Activated gamma-delta T cell treated with anti-CD3 and anti-CD28 coated beads, Interleukin-2, amount 50 U/mL, for 16 hours (primary cell): ENCODE measurements at places on chromosomes 5 and 9.

DNA sequence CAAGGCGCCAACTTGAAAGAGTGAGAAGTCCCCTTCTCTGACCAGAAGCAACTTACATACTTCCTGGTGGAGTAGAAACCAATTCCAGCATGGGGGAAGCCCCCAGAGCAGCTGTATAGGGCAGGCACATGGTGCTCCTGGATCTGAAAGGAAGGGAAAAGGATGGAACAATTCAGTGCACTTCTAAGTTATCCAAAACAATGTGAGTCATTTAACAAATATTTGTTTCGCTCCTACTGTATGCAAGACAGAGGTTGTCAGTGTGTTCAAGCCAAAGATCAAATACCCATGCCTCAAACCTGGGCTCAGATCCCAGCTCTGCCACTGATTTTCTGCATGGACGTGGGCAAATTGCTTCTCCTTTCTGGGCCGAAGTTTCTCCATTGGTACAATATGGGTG, 67.1 kb downstream of the LHX2 start:
- DNase-seq, result no peak

- DNase-seq, result no peak
These were observed 52.5 kb downstream of the AOPEP start for GRCh38 chr9:94779031-94779430.

GRCh38 chr9:91896097-91896496, 53.9 kb downstream of the ROR2 start:
- no peak for DNase-seq

- no peak for DNase-seq
These were observed 7.9 kb downstream of the SLC44A1 start for GRCh38 chr9:105252405-105252756.

DNA sequence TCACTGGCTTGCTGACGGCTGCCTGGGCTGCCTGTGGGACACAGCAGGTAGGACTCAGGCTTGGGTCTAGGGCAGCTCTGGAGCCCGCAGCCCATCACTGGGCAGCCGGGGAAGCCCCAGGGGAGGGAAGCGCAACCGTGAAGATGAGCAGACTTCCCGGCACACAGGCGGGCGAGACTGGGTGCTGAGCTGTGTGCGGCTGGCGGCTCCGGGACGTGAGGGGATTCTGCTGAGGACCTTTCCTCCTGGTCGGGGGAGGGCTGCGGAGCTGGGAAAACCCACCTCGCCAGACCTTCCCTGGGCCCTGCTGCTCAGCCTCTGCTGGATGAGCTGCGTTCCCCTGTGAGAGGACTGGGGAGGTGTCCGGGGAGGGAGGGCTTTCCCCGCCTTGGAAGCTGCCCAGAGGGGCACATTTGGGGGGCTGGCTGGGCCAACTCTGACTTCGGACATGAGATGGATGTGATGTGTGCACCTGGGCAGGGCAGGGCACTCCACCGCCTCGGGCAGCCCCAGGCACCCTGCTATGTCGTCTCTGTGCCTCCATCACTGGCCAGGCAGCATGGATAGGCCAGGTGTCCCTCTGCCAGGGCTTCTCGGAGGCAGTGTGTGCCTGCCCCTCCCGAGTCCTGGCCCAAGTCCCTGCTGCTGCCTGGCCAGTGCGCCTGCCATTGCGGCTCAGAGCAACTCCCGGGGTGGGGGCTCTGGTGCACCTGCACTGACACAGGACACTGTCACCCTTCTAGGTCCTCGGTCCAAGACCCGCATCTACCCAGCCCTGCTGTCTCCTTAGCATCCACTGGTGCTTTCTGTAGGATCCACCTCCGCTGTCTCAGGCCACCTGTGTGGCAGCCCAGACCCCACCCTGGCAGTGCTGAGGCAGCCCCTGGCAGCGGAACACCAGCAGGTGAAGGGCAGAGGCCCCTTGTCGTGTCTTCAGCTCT, 66.4 kb downstream of the COL5A1 start:
- DNase-seq, result no peak

DNA sequence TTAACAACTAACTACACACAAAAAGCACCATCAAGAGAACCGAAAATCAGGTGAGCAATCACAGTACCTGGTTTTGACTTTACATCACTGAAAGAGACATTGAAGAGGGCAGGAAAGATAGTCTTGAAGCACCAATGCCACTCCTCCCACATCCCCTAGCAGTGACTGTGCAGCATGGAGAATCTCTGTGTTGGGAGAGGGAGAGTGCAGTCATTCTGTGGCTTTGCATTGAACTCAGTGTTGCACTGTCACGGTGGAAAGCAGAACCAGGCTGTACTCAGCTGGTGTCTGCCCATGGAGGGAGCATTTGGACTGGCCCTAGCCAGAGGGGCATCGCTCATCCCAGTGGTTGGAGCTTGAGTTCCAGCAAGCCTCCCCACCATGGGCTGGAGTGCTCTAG, 40.4 kb downstream of the C5 start:
- DNase-seq, result no peak

DNA sequence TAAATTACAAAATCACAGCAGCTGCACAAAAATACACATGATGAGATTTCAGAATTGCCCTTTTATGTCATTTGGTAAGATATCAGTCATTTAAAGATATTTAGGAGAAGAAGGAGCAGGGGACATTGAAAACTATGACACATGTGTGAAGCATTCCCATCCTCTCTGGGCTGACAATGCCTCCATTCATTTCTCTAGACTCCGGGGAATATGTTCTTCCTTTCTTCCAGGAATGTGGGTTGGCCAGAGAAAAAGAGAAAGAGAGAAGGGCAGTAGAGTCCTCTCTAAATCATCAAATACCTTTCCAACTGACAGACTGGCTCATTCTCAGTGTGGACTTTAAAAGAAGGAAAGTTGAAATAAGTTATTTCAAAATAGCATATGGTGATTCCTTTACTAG, 205.6 kb upstream of the ADAMTSL1 start:
- no peak for DNase-seq

- no peak for DNase-seq
These were observed 41.6 kb upstream of the SHOC1 start for GRCh38 chr9:111836311-111836710.

DNA sequence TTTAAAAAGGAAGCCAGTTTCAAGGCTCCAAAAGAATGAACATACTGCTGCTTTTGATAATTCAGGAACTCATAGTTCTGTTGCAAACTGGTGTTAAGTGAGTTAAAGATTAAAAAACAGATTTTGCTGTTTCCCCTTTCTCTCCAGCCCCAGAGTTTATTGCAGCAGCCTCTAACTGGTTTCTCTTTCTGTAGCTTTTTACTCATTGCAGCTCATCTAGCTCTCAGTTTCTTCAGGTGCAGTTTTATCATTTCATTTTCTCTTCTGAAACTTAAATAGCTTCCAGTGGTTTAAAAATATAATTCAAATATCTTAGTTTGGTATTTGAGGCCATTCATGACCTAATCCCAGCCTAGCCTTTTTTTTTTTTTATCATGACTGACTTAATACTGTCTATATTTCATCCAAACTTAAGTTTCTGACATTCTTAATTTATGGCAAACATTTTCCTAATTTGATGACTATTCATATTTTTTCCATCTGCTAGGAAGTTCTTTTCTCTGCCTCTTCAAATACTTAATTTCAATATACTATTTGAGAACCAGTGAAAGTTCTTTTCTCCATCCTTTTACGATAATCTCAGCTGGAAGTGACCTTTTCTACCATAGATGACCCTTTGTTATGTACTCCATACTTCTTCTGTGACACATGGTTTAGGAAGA, 252.7 kb upstream of the GRIA1 start:
- no peak for DNase-seq

DNA sequence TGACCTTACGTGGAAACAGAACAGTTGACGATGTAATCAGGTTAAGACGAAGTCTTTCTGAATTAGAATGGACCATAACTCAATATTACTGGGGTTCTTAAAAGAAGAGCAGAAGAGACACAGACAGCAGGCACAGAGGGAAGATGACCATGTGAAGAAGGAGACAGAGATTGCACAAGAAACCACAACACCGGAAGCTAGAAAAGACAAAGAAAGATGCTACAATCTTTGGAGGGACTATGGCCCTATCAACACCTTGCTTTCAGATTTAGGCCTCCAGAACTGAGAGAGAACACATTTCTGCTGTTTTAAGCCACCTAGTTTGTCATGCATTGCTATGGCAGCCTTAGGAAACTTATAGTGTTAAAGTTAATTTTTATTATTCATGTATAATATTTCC, 27.1 kb downstream of the CDH9 start:
- no peak for DNase-seq

- DNase-seq, result no peak
These were observed 319.2 kb downstream of the TRPM3 start for GRCh38 chr9:70802206-70802605.

DNA sequence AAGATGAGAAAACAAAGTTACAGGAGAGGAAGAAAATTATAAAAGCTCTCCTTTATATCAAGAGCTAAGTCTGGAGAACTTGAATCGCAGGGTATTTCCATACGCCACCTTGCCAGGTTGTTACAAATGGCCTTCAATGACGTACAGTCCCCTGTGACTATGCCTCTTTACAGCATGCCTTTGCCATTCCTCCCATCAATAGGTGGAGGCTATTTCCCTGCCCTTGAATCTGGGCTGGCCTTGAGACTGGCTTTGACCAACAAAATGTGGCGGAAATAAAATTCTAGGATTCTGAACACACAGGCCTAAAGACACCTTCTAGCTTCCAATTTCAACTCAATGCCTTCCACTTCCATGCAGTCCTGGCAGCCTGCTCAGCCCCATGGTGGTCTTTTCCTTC, 45.7 kb downstream of the TSSK1B start:
- no peak for DNase-seq

DNA sequence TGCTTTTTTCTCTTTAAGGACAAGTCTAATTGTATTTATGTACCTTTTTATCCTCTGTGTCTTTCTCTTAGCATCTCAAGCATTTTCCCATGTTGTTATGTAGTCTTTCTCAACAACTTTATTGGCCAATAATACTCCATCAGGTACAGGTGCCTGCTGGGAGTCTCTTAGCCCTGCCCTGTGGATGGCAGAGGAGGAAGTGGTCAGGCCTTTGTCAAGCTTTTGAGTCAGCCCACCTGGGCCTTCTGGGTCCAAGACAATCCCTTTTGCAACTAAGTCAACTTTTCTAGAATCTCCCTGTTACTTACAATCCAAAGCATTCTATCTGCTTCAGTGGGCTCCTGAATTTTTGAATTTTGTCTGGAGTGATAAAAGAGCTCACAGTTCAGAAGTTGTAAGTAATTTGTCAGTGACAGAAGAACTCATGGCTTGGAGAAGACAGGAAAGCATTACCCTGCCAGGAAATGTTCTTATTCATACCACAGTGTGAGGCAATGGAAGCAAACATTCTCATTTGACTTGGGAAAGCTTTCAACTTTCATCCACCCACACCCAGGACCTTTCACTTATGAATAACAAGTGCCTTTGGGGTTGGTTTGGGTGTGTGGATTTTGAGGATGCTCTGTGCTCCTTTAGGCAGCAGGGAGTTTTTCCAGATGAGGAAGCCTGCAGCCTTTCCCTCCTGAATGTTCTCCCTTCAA, 200.0 kb upstream of the S1PR3 start:
- no peak for DNase-seq

GRCh38 chr9:127924736-127925444, 5.7 kb downstream of the PIP5KL1 start:
- DNase-seq, result no peak

- no peak for DNase-seq
These were observed 214.6 kb downstream of the PDZD2 start for GRCh38 chr5:31853398-31854135.

DNA sequence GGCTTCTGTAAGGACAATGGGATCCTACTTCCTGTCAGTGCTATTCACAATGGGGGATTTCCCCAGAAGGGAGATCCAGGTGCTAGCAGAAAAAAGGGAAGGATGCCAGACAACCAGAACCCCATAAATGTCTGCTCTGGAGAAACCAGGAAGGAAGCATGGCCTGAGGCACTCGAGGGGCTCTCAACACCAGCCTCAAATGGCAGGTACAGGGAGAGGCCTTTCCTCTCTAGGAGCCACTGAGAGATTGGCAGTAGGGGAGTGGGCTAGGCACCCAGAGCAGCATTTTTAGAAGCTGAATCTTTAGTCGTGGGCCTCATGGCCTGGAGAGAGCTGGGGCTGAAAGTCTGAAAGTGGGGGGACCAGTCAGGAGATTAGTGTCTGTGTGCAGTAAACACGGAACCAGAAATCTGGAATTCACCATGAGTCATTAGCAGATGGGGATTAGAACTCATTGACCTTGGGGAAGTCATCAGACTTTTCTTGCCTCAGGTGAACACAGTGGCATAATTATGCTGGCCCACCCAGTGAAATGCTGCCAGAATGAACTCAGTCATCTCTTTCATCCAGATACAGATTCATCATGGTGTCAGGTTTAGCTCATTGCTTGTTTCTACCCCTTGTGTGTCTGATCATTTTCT, 28.3 kb downstream of the ARHGEF28 start:
- DNase-seq, result no peak

GRCh38 chr5:173634465-173634983, 18.1 kb upstream of the BOD1 start:
- no peak for DNase-seq

DNA sequence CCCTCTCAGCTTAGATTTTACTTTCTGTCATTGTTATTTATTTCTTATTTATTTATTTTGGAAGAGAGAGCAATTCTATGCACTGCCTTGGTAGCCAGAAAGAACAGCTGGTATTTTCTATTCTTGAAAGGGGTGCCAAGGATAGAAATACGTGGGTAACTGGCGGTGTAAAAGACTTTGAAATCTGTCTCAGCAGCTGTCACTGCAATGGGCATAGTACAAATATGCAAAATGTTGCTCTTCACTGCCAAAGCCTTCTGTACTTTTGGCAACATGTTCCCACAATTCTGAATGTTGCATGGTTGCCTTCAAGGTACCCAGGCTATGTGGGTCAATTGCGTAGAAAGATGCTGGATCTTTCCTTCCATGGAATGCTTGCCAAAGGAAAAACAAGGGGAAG, 230.2 kb upstream of the EDIL3 start:
- no peak for DNase-seq

GRCh38 chr5:172896465-172896864, 62.4 kb downstream of the ERGIC1 start:
- DNase-seq, result no peak

DNA sequence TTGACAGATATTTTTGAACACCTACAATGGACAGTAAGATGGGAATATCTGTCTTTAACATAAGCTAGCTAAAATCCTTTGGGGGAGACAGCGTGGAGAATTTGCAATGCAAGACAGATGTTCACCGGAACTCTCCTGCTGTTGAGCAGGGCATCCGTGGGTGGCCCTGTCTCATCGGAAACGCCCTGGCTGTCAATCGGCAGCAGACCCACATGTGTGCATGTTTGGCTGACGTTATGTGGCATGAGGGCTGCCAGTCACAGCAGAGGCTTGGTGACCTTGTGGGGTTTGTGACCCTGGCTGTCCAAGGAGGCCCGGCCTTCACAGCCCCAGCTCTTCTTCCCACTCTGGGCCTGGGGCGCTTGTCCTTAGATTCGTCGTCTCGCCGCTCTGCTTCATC, 129.7 kb upstream of the OTULINL start:
- no peak for DNase-seq
